RPMI8226 (cell line): ENCODE measurements at places on chromosomes 5 and 9.
A peak's percentile ranks its signal among the peaks of the same experiment; 100 is the strongest.

DNA sequence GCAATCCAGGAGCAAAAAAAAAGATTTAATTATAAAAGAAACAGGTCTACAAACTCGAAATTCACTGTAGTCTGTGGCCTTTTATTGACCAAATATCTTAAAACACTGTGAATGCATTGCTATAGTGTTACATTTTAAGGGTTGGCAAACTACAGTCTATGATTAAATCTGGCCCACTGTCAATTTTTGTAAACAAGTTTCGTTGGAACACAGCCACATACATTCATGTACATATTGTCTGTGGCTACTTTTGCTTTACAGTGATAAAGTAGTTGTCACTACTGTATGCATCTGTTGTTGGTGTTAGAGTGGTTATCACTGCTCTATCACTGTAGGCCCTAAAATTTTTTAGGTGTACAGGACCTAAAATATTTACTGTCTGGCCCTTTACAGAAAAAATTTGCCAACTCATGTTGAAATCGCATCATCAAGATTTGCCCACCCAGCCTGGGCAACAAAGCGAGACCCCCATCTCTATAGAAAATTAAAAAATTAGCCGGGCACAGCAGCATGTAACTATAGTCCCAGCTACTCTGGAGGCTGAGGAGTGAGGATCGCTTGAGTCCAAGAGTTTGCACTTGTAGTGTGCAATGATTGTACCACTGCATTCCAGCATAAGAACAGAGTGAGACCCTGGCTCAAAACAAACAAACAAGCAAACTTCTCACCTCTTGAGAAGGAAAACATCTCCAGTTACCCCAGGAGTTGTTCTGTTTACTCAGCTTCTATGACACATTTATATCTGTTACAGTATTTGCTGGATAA is 89.0 kb downstream of the ERBIN start:
- DNase-seq, result no peak

DNA sequence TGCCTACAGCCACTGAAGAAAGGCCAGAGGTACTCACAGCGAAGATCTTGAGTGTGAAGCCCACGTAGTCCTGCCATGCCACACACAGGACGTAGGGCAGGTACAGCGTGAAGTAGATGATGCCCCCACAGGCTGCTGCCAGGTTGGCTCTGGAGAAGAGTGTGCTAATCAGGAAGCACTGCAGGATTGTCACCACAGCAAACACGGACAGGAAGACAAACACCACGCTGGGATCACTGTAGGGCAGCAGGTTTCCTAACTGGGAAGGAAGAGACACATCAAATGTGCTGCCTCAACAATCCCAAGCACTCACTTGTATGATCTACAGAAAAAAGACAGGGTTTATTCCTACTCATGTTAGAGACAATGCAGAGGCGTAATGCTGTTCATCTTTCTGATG is 63.0 kb downstream of the NIPSNAP3B start:
- DNase-seq, result no peak

DNA sequence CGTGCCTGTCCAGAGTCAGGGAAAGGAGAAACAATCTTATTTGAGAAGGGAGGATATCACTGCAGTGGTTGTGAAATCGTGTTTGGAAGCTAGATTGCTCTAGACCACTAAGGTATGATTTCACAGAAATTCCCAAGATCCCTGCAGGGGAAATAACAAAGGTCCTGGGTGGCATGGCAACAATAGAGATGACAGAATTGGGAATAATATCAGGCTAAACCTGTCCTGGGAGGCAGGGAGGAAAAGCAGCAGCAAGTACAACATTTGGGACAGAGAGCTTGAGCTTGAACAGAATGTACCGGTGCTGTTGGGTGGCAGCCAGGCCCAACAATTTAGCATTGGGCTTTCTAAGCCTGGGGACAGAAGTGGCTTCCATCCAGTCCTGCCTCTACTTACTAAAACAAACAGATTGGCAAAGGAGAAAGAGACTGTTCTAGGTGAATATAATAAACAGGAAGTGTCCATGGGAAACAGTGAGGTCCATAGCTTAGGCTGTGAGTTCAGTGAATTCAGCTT is 17.0 kb upstream of the ARHGAP26 start:
- DNase-seq, result no peak

GRCh38 chr5:154708207-154708606 is 47.0 kb upstream of the LARP1 start:
- no peak for DNase-seq

GRCh38 chr5:88646866-88647265 is 236.1 kb downstream of the MEF2C start:
- DNase-seq, result no peak

DNA sequence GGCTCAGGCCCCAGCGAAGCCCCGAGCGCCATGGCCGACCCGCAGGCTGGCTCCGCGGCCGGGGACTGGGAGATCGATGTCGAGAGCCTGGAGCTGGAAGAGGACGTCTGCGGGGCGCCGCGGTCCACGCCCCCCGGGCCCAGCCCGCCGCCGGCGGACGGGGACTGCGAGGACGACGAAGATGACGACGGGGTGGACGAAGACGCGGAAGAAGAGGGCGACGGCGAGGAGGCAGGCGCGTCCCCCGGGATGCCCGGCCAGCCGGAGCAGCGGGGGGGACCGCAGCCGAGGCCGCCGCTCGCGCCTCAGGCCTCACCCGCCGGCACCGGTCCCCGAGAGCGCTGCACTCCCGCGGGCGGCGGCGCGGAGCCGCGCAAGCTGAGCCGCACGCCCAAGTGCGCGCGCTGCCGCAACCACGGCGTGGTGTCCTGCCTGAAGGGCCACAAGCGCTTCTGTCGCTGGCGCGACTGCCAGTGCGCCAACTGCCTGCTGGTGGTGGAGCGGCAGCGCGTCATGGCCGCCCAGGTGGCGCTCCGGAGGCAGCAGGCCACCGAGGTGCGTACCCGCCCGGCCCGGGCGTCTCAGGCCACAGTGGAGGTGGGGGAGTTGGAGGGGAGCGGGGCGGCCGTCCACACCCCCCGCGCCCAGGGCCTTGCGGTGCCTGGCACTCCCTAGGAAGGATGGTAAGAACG is 1.6 kb downstream of the DMRT2 start:
- DNase-seq, result peak; percentile 92

GRCh38 chr9:125435776-125436612 is 174.4 kb downstream of the GAPVD1 start:
- no peak for DNase-seq

GRCh38 chr5:2334719-2335118 is 416.8 kb downstream of the IRX2 start:
- no peak for DNase-seq

DNA sequence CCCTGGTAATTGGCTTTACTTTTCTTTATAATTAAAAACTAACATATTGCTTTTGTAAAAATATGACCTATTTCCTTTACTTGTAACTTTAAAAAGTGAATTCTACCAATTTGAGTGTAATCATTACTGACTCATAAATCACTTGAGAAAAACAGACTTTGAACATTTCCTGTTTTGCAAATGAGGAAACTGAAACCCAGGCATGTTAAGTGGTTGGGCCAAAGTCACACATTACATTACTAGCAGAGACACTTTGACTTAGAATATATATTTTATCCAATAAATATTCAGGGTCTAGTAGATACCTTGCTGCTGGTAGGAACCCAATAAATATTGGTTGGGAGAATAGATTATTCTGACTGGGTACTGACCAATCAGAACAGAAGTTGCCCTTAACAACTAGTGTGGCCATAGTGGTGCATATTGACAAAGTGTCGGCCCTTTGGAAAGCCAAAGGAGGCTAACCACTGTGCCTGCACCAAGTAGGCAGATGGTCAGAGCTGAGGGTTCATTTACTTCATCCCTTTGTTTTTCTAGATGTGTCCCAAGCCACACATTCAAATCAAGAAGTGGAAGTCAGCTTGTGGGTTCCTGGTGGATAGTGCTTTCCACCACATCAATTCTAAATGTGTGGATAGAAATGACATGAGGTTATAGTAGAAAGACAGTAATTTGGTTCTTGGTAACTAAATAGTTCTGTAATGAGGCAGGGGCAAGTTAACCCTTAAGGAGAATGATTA is 365.1 kb upstream of the RIOK2 start:
- DNase-seq, result no peak

DNA sequence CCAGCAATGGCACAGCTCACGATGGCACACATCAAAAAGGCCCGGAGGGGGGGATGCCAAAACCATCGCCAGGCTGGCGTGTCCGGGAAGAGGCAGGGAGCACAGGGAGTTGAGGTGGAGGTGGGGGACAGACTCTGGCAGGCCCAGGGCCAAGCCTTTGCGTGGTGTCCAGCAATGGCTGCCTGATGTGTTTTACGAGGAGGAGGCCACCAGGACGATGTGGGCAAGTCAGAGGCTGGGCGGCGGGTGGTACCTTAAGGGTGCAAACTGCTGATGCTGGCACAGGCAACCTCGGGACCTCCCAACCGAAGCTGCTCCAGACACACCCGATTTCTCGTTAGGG is 4.7 kb downstream of the VAV2 start:
- DNase-seq, result no peak

- DNase-seq, result no peak
These were observed 8.1 kb upstream of the TARS1 start for GRCh38 chr5:33432656-33433055.

- DNase-seq, result no peak
These were observed 232.7 kb downstream of the EFNA5 start for GRCh38 chr5:107437986-107438510.

DNA sequence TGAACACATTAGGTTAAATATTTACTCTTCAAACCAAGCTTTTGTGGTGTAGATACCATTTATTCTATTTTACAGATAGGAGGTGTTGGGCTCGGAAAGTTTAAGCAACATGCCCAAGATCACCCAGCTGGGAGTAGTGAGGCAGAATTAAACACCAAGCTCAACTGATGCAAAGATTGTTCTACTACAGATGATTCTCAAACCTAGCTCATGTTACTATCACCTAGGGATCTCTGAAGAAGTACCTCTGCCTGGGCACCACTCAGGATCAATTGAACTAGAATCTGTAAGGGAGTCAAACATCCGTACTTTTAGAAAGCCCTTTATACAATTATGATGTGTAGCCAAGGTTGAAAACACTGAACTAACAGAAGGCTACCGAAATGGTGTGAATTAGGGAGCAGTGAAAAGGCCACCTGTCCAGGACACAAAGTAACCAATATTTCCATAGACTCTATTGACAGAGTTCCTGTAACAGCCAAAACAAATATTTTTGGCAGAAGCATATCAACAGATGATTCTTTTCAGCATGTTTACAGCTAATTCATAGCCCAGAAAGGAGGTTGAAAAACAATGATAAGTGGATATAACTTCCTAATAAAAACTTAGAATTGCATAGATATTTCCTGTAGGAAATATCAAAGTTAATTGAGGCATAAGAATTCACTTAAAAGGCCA is 158.5 kb upstream of the PTGER4 start:
- DNase-seq, result no peak

DNA sequence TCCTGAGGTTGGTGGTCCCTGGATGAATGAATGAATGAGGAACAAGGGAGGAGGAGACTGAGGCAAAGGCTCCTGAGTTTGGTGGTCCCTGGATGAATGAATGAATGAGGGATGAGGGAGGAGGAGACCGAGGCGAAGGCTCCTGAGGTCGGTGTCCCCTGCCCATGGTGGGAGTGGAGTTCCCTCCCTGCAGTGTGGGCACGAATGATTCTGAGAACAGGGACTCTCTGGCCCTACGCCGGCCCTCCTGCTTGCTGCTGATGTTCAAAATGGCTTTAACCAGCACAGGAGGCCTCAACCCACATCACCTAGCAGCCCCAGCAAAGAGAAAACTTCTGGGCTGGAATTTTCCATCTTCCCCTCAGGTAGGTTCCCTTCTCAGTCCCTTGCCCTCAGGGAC is 377.8 kb downstream of the IRX2 start:
- DNase-seq, result no peak

GRCh38 chr5:132865668-132866341 is 464 bp downstream of the GDF9 start:
- no peak for DNase-seq

- no peak for DNase-seq
These were observed 157.1 kb upstream of the FGF10 start for GRCh38 chr5:44546286-44546685.

- DNase-seq, result peak; percentile 53
These were observed 216.2 kb upstream of the CLINT1 start for GRCh38 chr5:158074992-158075769.

GRCh38 chr9:122941582-122942234 is 888 bp downstream of the RABGAP1 start:
- DNase-seq, result peak; percentile 28

GRCh38 chr9:17907779-17908508 is 329.1 kb downstream of the SH3GL2 start:
- DNase-seq, result no peak

GRCh38 chr9:74644023-74644422 is 146.9 kb downstream of the RORB start:
- no peak for DNase-seq

GRCh38 chr5:178461004-178461730 is 129.0 kb downstream of the COL23A1 start:
- DNase-seq, result peak; percentile 72

DNA sequence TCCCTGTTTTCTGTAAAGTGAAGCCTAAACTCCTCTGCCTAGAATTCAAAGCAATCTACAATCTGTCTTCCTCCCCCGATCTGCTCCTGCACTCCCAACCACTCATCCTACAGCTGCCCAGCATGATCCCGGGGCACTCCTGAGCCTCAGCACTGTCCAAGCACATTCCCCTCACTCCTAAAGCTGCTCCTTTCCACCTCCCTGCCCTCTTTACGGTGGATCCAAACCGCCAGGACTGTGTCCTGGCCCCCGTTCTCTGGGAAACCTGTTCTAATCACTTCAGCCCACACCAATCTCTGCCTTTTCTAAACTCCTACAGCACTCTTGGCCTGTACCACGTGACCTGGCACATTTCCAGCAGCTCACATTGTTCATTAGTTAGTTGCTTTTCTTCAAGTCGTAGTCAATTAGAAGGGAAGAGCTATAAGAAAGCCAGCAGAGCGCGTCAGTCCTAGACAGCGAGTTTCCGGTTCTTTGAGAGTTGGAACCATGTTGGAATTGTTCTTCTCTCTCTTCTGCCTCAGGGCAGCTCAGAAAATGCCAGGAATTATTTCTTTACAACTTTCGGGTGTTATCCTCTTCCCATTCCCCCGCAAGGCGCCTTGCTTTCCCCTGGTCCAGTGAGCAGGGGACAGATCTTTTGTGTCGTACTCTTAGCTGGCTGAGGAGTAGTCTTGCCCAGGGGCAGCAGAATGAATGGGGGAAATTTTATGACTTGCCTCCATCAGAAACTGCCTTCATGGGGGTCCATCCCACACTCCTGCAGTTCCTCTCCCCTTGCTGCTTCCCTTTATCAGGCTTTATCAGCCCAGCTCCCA is 60.7 kb downstream of the NRG2 start:
- peak; percentile 18 for DNase-seq

GRCh38 chr5:116032094-116032517 is at the start of gene ARL14EPL:
Gene ARL14EPL, plus strand, starts transcription at chr5:116032472. Its CDS starts 18,994 bp downstream, at chr5:116051466.
- DNase-seq, result peak; percentile 67

- DNase-seq, result peak; percentile 90
These were observed 18.2 kb upstream of the DCP2 start for GRCh38 chr5:112958093-112959088.
